ENCODE measurements at places on chromosomes 3 and 15.
A peak's percentile ranks its signal among the peaks of the same experiment; 100 is the strongest.

- DNase-seq: no peak
- no peak overlapping the region for H3K4me3 ChIP-seq
- no peaks in the 10 kb centered on the region for H3K36me3 ChIP-seq
- no peak overlapping the region for H3K27ac ChIP-seq
- H3K4me1 ChIP-seq: no peaks in the 10 kb centered on the region
These were observed 130.4 kb upstream of the FOXB1 start for GRCh38 chr15:59873644-59874272.

GRCh38 chr15:52552303-52552702 is 16.5 kb downstream of the ARPP19 start:
- no peak overlapping the region for H3K27ac ChIP-seq
- H3K36me3 ChIP-seq: peaks cover 3% of the 10 kb centered on the region
- H3K27me3 ChIP-seq: no peaks in the 10 kb centered on the region
- no peaks in the 10 kb centered on the region for H3K4me1 ChIP-seq
- DNase-seq: no peak

- no peaks in the 10 kb centered on the region for H3K4me1 ChIP-seq
- H3K27ac ChIP-seq: no peak overlapping the region
- no peak overlapping the region for H3K4me3 ChIP-seq
- H3K27me3 ChIP-seq: no peaks in the 10 kb centered on the region
These were observed 3.7 kb downstream of the SHQ1 start for GRCh38 chr3:72844436-72844993.

DNA sequence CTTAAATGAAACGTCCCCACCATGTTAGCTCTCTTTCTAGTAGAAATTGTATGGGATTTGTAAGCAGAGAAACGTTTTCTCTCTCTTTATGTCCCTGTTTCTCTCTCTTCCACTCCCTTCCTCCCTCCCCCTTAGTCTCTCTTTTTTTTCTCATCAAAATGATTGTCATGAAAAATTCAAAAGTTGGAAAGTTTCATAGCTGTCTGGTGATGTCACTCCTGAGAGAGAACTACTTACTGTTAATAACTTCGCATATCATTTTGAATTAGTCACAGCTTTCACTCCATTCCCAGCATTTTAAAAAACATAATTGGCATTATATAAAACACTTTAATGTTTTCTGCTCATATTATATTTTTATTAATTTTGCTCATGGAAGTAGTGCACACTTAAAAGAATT is 331.1 kb downstream of the C3orf38 start:
- H3K36me3 ChIP-seq: no peaks in the 10 kb centered on the region
- DNase-seq: no peak
- no peak overlapping the region for H3K27ac ChIP-seq

GRCh38 chr3:55571913-55572312 is 84.8 kb upstream of the WNT5A start:
- H3K36me3 ChIP-seq: no peaks in the 10 kb centered on the region
- H3K27ac ChIP-seq: no peak overlapping the region
- no peaks in the 10 kb centered on the region for H3K27me3 ChIP-seq

DNA sequence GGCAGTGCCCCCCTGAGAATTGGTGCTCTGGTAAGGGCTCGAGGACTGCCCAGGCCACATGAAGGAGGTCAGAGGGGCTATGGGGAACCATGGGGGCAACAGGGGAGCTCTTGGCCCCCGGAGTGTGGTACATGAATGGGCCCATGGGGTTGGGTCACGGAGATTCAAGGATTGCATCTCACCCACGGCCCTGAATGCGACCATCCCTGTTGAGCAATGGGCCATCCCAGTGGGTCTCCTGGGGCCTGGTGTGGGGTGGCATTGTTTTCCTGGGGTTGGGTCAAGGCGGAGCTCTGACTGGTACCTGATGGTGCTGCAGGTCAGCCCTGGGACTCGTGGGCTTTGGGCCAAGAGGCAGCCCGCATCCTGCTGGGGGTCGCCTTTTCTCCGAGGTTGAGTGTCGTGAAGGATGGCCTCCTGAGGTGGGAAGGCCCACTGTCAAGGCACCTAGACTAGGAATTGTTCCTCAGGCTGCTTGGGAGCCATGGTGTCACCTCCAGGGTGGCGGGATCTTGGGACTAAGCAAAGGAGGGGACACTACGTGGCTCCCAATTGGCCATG is 198.3 kb downstream of the UBE3A start:
- H3K4me3 ChIP-seq: no peak overlapping the region
- DNase-seq: peak; percentile 30

GRCh38 chr15:94670438-94671034 is 439.2 kb downstream of the MCTP2 start:
- no peak overlapping the region for H3K4me3 ChIP-seq
- H3K27me3 ChIP-seq: peaks cover 2% of the 10 kb centered on the region
- no peak overlapping the region for H3K27ac ChIP-seq
- no peak for DNase-seq
- no peaks in the 10 kb centered on the region for H3K4me1 ChIP-seq
- no peaks in the 10 kb centered on the region for H3K36me3 ChIP-seq

- no peak for DNase-seq
- H3K27ac ChIP-seq: peak overlapping the region; percentile 12
- H3K27me3 ChIP-seq: no peaks in the 10 kb centered on the region
These were observed 61.1 kb upstream of the GPD1L start for GRCh38 chr3:32045091-32045915.

DNA sequence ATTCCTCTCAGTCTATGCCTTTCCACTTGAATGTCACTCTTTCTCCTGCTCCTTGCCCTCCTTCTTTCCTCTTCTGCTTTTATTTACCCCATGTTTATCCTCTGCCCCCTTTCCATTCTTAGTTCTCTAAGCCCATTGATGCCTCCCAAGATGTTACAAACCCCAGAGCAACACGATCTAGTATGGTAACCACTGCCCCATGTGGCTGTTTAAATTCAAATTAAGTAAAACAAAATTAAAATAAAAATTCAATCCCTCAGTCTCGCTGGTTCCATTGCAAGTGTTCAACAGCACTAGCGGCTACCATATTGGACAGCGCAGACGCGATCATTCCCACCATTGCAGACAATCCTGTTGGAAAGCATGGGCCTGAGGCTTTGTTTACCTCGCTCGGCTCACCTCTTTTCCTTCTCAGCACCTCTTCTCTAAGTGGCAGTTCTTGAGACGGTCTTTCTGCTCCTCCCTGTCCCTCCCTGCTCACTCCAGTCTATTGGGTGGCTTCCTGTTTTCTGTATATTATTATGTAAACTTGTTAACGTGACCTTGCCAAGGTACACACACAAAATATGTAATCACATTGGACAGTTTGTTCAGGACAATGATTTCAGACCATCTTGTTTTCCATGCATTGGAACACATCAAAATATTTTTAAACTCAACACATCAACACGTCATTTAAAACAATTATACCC is 21.8 kb upstream of the CA12 start:
- no peak for DNase-seq
- H3K4me3 ChIP-seq: no peak overlapping the region
- H3K27me3 ChIP-seq: no peaks in the 10 kb centered on the region
- no peak overlapping the region for H3K27ac ChIP-seq
- H3K4me1 ChIP-seq: no peaks in the 10 kb centered on the region

- no peak overlapping the region for H3K27ac ChIP-seq
- no peaks in the 10 kb centered on the region for H3K27me3 ChIP-seq
- H3K4me1 ChIP-seq: no peaks in the 10 kb centered on the region
- no peaks in the 10 kb centered on the region for H3K36me3 ChIP-seq
These were observed 419 bp downstream of the HYKK start for GRCh38 chr15:78507831-78508160.

DNA sequence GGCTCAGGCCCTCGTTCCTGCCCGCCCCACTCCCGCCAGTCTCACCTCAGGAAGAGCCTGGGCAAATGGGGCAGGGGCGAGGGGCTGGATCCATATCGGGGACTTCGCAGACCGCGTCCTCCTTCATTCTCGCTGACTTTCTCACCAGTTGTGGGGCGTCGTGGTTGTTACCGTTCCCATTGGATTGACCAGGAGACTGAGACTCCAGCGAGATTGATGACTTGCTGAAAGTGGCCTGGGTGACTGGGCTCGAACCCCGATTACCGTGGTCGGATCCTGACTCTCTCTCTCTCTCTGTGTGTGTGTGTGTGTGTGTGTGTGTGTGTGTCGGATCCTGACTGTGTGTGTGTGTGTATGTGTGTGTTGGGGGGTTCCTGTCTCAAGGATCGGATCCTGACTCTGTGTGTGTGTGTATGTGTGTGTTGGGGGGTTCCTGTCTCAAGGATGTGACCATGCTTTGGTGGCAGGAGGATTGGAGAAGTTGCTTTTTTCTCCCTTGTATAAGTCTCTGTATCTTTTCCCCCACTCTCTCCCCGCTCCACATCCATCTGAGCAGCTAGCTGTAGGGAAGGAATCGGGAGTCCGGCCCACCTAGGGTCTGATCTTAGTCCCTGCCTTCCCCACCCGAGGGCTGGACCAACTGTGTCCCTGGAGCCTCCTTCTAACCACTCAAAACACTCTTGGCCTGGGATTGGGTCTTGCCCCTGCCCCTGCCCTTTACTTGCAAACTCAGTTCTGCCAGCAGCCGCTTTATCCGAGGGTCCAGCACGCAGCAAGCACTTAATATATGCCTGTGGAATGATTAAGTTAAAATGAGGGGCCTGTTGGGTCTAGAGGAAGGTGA is 603 bp downstream of the PLEKHO2 start:
- no peaks in the 10 kb centered on the region for H3K36me3 ChIP-seq
- no peak for DNase-seq
- H3K4me1 ChIP-seq: no peaks in the 10 kb centered on the region
- no peak overlapping the region for H3K27ac ChIP-seq
- no peaks in the 10 kb centered on the region for H3K27me3 ChIP-seq

All from aorta (tissue), 5 donors.